ENCODE measurements at places on chromosomes 3 and 15.

DNA sequence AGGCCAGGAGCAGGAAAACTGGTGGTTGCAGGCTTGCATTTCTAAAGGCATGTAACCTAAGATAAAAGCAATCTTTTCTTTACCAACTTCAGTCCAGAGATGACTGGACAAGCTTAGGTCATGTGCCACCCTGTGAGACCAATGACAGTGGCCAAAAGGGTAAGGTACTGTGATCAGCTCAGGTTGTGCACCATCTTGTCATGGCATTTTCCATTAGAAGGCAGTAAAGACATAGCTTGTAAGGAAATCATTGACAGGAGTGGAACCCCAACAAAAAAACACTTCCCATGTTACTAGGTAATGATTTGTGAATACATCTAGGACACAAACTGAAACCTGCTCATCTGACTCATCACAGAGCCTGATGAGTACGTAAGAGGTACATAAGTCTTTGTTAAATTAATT, 35.2 kb downstream of the SSR3 start:
- no peak for DNase-seq

- no peak for DNase-seq
Measured at GRCh38 chr15:83170474-83171165, 37.0 kb downstream of the HDGFL3 start.

GRCh38 chr3:128449111-128449638, 17.5 kb downstream of the DNAJB8 start:
- DNase-seq, result no peak

- no peak for DNase-seq
Measured at GRCh38 chr3:23489300-23490158, 286.4 kb downstream of the UBE2E2 start.
